ENCODE measurements at places on chromosomes 7 and 10.

GRCh38 chr7:102934239-102934638 lies 21.4 kb downstream of the LRRC17 start:
- no peak for DNase-seq

GRCh38 chr7:72493850-72494661 lies 81.9 kb upstream of the CALN1 start:
- peak; percentile 28 for DNase-seq

DNA sequence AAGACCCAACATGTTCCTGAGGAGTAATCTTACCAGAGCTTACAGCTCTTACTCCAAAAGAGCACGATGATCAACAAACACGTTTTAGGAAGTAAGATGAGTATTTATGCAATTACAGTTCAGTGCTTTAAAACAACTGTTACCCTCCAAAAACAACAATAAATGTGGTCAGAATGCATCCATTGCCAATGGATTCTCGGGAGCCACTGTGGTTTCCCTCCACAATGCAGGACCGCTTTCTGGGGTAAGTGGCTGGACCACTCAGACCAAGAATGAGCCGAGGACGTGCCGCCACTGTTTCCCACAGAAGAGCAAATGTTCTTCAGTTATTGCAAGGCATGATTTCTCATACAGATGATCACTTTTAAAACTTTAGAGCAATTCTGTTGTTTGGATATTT lies 232.3 kb upstream of the MKLN1 start:
- DNase-seq = no peak

- DNase-seq = no peak
These were observed 18.3 kb downstream of the SGMS1 start for GRCh38 chr10:50605269-50605950.
